ENCODE measurements at places on chromosomes 7 and 10. TPM values are rescaled to one million over a fixed set of nuclear protein-coding genes. Genes with fewer than 3 reads are reported as not detected.

Gene GDF2
- not detected for total RNA-seq

Gene BHLHA15
- 0.67 TPM for total RNA-seq

Gene CALML5
- total RNA-seq, result not detected

Gene PIK3CG
- total RNA-seq, result 7.9 TPM

Gene MACROH2A2
- 4.7 TPM for total RNA-seq

Gene ATP6V0A4
- not detected for total RNA-seq

Gene TAC1
- 1.5 TPM for total RNA-seq

Gene PARP12
- 43.8 TPM for total RNA-seq

Gene TDRD1
- 0.16 TPM for total RNA-seq

- no peak for DNase-seq
Measured at GRCh38 chr10:70576803-70577517, 25.6 kb downstream of the PRF1 start.

DNA sequence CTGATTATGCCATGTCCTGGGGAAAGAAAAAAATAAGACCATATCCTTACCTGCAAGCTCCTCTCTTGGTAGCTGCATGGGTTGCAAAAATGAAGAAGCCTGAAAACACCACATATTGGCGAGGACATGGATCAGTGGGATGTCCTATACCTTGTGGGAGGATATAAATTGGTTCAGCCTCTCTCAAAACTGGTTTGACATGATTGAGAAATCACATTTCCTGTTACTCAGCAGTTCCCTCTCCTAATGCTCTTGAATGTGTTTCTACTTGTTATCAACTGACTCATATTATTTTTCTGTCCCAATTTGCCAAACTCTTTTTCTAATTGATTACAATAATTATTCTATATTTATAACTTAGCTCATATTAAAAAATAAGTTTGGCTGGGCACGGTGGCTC is 380.2 kb downstream of the EXOC4 start:
- no peak for DNase-seq

- no peak for DNase-seq
Measured at GRCh38 chr7:121376979-121377378, 19.1 kb downstream of the FAM3C start.

- DNase-seq, result no peak
Measured at GRCh38 chr7:29332875-29333855, 138.6 kb downstream of the CHN2 start.

- peak; percentile 73 for DNase-seq
Measured at GRCh38 chr10:3137958-3138726, 34.4 kb downstream of the PITRM1 start.

DNA sequence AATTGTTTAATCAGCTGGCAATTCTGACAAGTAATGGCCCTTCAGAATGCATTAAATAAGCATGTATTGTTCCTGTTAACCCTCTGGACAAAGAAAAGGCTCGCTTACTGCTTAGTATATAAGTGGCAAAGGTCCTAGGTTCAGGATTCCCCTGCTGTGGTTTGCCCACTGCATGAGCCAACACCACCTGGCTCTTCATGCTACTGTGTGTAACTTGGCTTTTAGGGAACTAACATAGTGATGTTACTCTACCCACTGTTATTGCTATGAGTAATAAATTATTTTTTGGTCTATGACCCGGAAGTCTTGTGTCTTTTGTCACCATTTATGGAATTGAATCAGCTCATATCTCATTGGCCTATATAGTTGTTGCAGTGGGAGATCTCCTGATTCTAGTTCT is 791.7 kb upstream of the PHF14 start:
- DNase-seq, result no peak

DNA sequence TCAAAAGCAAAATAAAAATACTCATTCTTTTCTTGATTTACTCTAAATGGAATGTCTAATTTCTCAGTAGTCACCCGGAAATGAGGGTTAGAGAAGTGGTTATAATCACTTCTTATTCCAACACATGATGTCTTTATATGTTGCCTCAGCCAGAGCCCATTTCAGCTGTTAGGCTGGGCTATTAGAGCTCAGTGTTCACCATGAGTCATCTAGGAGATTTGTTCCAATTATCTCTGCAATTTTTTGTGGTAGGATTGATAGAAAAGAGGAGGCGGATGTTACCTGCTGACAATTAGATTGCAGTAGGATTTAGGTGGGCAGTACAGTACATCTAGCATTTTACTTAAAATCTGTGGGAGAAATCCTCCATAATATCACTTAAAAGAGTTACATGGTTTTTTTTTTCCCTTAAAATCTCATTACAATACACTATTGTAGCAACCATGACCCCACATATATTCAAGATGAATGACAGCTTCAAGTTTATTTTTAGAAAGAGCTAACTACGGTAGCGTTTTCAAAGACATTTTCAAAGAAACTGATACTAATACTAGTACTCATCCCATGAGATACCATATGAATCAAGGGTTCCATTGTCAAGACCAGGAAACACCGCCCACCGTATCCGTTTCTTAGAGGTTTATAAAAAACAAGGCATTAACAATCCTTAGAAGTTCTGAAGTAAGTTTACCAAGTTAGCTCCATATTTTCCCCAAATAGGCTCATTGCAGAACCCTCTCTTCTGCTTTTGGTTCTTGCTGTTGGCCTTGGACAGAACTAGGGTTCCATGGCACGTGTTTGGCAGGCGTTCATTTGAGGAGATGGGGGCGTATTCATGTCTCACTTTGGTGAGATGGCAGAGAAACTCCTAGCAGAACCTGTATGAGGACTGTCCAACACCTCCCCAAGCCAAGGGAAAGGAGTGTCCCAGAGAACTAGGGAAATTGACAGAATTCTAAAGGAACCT is 10.4 kb downstream of the CPA2 start:
- no peak for DNase-seq

- no peak for DNase-seq
Measured at GRCh38 chr7:92255308-92255707, 9.5 kb downstream of the ANKIB1 start.

GRCh38 chr7:148588670-148589131 is 1.9 kb upstream of the C7orf33 start:
- DNase-seq, result no peak

DNA sequence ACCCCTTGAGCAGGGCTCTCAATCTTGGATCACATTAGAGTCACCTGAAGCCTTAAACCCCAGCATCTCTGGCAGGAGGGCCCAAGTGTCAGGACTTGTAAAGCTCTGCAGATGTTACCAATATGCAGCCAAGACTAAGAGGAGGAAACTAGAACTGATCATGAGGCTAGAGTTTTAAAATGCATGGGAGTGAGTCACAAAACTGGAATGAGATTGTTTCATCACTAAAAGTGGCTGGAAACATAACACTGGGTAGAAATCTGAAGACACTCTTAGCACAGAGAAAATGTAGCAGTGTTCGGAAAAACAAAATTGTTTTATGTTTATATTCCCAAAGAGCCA is 63.3 kb upstream of the GHITM start:
- no peak for DNase-seq

DNA sequence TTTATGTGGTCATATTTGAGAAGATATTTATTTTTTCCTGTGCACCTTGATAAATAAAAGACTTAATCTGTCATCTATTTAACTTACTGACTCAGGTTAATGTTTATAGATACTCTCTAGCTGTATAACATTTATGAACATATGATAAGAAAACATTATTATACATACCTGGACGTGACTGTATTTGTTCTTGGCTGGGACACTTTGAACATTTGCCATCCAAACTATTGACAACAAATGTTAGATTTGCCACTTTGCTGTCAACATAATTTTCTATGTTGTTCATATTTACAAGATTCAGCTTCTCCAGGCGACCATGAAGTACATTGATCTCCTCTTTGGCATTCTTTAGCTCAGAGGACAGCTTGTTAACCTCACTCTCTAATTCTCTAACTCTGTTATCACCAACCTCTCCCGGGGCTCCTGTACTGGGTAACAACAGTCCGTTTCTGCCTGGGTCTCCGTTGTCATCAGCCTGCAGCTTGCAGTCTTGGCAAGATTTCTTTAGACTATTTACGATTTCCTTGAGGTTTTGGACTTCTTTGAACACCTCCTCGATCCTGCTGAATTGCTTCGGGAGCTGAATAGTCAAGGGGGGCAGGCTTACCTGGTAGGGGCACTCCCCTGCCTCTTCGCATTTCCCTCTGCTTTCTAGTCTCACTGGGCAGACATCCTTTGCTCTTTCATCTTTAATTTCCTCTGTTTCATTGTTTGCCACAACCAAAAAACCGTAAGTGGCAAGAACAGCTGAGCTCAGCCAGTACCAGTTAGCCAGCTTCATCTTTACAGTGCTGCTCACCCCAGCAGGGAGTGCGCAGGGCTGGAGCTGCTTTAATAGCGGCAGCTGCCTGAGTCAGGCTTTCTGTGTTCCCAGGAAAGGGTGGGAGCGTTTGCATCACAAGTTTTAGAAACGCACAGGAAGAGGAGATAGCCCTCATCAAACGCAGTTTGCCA is at the start of gene FGL2:
FGL2 (minus strand) TSS at position 807 of the 954 bp plus-strand sequence; CDS start at position 781, 26 bp downstream.
- no peak for DNase-seq

GRCh38 chr7:55951637-55952351 is at the start of gene MRPS17:
TSS of gene MRPS17 (plus strand) at chr7:55951877. CDS start at chr7:55953196, 1,319 bp downstream.
- DNase-seq, result peak; percentile 98

DNA sequence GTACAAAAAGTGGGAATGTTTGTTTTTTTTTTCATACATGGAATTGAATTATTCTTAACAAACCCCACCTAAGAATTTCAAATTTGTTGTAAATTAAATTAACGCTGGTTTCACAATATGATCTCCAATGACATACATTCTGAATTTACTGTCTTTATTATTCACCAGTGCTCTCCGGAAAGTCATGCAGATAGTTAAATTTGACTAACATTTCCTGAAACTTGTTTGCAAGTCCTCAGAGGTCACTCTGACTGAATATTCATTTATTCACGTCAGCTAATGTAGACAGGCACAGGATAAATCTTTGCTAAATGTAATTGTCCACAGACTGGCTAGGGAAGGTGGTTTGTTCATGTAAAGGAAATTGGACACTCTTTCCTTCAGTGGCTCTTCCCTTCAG is 730.4 kb downstream of the PHTF2 start:
- no peak for DNase-seq

- no peak for DNase-seq
Measured at GRCh38 chr10:132524443-132525285, 12.9 kb upstream of the INPP5A start.

DNA sequence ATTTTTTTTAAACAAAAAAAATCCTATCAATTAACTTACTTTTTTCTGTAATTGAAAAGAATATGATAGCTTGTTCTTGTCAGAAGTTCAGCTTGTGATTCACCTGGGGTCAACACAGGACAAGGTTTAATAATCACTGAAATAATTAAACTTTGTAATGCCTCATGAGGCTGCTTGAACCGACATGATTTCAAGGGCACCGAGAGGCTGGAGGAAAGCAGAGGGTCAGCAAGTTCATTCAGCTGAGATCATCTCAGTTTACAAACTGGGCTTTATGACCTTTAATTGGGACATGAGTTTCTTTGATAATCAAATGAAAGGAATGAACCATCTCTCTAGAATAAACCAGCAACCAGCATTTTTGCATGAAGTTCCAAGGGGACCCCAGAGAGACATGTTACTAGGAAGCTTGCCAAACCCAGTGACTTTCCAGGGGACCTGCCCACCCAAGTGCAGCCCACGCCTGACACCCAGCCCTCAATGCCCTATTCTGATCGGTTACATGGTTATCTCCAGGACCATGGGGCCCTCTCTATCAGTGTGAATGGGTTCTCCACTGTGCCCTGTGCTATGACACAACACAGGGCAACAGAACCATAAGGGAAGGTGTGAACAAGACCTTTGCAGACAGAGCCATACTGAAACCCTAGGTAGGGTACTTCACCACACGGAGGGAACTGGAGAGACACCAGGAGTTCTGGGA is 7.8 kb upstream of the CYP3A4 start:
- no peak for DNase-seq

GRCh38 chr7:99235925-99236324 is 28.0 kb upstream of the KPNA7 start:
- DNase-seq, result no peak

GRCh38 chr10:3955493-3955892 is 170.5 kb upstream of the KLF6 start:
- no peak for DNase-seq

DNA sequence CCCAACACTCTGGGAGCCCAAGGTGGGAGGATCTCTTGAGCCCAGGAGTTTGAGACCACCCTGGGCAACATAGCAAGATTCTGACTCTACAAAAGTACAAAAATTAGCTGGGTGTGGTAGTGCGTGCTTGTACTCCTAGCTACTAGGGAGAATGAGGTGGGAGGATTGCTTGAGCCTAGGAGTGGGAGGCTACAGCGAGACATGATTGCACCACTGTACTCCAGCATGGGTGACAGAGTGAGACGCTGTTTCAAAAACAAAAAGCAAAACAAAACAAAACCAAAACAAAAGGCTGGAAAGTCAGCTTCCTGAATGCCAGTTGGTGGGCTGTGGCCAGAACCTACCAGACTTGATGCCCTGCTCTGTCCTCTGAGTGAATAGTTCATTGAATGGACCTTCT is 242.8 kb downstream of the PHTF2 start:
- DNase-seq, result no peak

GRCh38 chr10:844552-844951 is 87.0 kb downstream of the LARP4B start:
- no peak for DNase-seq

DNA sequence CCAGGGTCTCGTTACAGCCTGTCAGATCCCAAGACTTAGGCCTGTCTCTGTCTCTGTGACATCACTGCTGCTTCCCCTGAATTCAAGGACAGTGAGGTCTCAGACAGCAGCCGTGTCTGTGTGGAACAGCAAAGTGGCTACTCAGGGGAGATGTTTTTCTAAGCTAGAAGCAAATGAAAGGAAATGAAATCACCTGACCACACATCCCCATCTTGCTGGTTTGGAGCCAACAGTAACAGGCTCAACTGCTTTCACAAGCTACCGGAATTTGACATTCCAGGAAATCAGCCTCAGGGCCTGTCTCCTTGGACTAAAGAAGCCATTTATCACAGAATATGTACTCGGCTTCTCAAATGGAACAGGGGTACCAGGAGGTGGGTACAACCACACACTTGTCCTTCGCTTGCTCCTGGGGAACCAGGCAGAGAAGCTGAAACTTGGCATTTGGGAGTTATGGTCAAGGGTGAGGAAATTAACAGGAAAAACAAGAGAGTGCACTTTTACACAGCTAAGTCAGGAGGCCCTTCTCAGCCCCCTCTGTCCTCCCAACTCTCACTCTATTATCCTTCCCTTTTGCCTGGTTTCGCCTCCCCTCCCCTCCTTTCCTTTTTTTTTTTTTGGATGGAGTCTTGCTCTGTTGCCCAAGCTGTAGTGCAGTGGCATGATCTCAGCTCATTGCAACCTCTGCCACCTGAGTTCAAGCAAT is 73.2 kb downstream of the SPDYE5 start:
- no peak for DNase-seq

- no peak for DNase-seq
Measured at GRCh38 chr7:153247926-153248325, 488.4 kb downstream of the ACTR3B start.

- peak; percentile 51 for DNase-seq
Measured at GRCh38 chr7:45239486-45239885, 81.9 kb downstream of the RAMP3 start.

- DNase-seq, result no peak
Measured at GRCh38 chr10:110610308-110610774, 33.8 kb upstream of the RBM20 start.

- no peak for DNase-seq
Measured at GRCh38 chr7:103025341-103025740, 49.3 kb downstream of the FBXL13 start.

Data from mesenteric fat pad (tissue), 1 donor.